ENCODE measurements at places on chromosomes 11 and 22. TPM values are rescaled to one million over a fixed set of nuclear protein-coding genes. Genes with fewer than 3 reads are reported as not detected.

Gene CCDC116
- polyA plus RNA-seq: 0.53 TPM

Gene NECTIN1
- polyA plus RNA-seq: 38.6 TPM

Gene ARHGAP42
- polyA plus RNA-seq: 28.5 TPM

Gene ZP1
- 0.32 TPM for polyA plus RNA-seq

Gene ARCN1
- polyA plus RNA-seq: 179 TPM

Gene CABP4
- 0.74 TPM for polyA plus RNA-seq

Gene ANKRD49
- polyA plus RNA-seq: 23.3 TPM

DNA sequence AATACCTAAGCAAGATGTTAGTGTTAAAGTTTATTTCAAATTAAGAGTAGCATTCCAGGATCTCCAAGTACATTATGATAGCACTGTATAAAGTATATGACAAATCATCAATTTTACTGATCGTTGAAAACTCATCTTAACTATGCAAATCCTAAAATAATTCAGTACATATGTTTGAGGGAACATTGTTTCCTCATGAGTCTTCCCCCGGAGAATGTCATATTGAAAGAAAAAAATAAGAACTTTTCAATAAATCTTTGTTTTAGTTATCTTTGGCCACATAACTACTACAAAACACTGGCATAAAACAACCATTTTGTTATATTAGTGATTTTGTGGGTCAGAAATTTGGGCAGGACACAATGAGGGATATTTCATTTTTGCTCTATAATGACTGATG is 135.4 kb downstream of the METTL15 start:
- no peak for DNase-seq

GRCh38 chr11:108752297-108752751 is 87.5 kb downstream of the DDX10 start:
- no peak for DNase-seq

DNA sequence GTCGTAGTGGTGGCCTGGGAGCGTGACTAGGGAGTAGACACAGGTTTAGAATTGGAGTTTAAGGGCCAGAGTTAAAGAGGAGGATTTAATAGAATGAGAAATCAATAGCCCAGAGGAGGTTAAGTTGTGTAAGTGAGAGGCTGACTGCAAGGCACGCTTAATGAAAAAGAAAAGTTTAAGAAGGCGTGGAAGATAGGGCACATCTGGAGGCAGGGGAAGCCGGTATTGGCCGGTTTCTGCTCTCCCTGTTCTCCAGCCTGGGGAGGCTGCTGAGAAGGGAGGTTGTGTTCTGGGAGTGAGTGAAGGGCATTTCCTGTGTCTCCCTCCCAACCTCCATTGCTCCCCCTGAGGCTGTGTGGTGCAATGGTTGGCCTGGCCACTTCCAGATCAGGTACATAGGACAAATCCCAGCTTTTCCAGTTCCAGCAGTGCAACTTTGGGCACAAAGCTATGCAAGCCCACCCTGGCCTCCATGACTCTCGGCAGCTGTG is 6.3 kb downstream of the GRIK4 start:
- no peak for DNase-seq

- no peak for DNase-seq
These were observed 146.4 kb downstream of the CHST1 start for GRCh38 chr11:45518833-45519535.

DNA sequence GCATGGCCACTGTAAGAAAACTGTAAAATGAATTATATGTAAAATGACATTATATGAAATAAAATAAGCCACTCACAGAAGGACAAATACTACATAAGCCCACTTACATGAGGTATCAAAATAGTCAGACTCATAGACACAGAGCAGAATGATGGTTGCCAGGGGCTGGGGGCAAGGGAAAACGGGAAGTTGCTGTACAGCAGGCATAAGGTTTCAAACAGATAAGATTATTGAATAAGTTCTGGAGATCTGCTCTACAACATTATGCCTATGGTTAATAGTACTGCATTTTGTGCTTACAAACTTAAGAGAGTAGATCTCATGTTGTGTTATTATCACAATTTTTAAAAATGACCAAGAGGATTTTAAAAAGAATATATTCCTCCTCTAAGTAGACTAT is 32.7 kb upstream of the HEPHL1 start:
- DNase-seq: no peak

DNA sequence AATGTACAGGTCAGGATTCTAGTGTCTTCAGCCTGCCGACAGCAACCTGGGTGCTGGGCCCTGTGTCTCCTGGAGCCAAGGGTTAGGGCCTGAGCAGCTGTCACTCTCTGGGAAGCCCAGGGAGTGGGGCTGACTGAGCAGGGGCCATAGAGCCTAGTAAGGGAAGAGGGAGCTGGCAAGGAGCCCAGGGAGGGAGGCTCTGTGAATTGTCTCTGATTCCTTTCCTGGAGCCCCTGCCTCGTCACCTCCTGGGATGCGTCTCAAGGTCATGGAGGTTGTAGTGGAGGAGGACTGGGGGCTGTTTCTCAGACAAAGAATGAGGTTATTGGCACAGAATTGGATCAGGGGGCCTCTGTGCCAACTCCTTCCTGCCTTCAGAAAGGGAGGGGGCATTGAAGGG is 11.8 kb downstream of the SOX10 start:
- no peak for DNase-seq

DNA sequence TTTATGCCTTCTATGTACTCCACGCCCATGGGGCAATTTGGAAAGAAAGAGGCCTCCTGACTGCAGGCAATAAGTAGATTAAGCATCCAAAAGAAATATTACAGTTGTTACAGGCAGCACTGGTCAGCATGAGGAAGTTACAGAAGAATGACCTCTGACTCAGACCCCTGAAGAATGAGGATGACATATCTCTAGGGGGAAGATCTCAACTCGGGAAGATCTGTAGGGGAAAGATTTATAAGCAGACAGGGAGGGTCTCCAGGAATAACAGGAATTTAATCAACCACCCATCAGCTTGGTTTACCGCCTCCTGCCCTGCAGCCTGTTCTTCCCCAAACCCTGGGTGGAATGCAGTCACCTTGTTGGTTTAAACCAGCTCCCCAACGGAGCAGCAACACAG is 58.0 kb downstream of the RCN1 start:
- DNase-seq: no peak

DNA sequence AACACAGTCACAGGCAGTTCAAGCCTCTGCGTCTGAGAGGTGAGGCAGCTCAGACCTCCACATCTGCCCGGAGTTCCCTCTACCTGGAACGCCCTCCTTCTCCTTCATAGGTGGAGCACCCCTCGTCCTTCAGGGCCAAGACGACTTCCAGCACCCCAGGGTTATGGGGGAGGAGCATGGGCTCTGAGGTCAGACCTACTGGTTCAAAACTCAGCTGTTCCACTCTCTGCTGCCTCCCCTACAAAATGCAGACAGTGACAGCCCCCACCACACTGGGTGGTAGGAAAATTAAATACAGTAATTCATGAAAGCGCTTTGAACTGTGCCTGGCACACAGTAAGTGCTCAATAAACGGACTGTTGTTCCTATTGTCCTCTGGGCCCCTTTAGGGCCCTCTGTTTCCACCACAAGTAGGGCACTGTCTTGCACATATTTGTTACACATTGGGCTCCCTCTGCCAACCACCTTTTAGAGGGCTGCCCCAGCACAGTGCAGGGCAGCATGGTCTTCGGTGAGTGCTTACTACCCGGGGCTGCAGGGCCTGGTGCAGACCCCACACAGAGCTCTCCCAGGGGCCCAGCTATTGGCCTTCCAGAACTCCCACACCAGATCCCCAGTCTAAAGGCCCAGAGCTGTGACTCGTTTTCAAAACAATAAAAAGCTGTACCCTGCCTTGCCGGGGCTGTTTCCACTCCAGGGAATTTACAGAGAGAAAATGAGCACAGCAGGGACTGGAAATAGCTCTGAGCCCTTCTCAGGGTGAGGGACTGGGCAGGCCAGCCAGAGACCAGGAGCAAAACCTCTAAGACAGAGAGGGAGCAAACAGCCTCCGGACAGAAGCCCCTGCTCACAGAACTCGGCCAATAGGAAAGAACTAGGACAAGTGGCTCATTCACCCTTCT is 2.5 kb downstream of the TMEM184B start:
- no peak for DNase-seq

DNA sequence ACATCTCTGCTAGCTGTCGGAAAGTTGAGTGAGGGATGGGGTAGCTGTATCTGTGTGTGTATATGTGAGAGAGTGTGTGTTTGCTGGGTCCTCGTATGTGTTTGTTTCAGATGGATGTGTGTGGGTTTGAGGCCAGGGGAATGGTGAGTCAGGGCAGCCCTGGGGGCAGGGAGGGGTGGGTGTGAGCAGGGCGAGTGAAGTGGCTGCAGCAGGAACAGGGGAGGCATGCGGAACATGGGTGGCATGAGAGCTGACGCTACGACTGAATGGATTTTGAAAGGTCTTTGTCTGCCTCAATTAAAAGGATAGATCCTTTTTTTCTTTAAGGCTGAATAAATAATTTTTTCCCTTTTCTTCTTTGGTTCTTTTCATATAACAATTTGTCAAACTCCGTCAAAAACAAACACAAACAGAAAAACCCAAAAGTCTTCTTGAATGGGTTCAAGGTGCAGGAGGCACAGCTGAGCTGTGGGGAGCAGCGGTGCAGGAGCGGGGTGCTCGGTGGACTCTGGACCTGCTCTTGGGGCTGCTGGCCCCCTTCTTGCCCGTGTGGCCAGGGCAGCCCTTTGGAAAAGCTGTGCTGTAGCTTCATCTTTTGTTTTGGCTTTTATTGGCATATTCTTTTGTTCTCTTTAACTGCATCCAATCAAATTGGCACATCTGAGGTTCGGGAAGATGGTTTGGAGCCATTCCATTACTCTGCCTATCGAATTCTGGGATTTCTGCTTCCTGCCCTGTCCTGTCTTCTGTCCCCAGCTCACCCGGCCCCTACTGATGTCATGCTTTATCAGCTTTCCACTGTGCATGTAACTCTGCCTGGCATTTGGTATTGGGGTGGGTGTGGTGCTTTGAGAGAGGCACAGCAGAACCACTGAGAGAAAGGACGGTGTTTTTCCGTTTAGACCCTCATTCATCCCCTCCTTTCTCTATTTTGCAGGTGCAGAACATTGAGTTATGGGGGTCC is 80.1 kb downstream of the ADAMTS15 start:
- DNase-seq: no peak

- DNase-seq: no peak
These were observed 8.8 kb downstream of the TCIRG1 start for GRCh38 chr11:68047437-68048290.

DNA sequence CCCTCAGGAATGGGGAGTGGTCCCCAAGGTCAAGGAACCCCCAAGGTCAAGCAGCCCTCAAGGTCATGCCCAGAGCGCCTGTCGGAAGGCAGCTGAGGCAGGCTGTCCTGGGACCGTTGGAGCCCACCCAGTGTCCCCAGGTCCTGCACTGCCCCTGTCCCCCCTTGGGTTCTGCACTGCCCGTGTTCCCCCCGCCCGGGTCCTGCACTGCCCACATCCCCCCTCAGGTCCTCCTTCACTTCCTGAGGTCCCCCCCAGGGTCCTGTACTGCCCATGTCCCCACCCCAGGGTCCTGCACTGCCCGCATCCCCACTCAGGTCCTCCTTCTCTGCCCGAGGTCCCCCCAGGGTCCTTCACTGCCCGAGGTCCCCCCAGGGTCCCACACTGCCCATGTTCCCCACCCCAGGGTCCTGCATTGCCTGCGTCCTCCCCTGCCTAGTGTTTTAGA is 1073.0 kb downstream of the BRD1 start:
- no peak for DNase-seq

DNA sequence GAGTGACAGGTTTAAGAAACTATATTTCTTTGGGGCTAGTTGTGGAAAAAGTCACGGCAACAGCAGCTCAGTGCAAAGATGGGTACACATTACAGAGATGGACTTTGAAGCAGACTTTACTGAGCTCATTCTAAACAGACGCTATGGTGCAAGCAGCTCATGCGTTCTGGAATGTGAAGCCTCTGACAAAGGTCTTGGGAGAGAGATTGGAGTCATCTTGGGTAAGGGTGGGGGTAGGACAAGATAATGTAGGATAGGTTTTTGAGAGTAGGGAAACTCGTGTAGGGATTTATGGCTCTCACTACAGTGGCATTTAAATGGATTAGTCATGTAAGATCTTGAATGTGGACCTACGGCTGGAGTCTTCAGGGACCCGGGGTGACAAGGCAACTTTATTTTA is 36.2 kb upstream of the CLMP start:
- DNase-seq: no peak

DNA sequence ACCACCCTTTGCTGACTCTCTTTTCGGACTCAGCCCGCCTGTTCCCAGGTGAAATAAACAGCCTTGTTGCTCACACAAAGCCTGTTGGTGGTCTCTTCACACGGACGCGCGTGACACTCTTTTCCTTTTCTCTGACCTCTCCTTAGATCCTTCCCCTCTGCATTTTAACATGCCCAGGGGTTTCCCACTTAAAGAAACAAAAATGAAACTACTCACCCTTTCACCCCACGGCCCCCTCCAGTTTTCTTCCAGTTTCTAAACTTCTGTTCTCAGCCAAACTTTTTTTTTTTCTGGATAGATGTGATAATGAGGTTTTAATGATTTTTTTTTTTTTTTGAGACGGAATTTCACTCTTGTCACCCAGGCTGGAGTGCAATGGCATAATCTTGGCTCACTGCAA is 32.8 kb upstream of the NUP50 start:
- DNase-seq: no peak

DNA sequence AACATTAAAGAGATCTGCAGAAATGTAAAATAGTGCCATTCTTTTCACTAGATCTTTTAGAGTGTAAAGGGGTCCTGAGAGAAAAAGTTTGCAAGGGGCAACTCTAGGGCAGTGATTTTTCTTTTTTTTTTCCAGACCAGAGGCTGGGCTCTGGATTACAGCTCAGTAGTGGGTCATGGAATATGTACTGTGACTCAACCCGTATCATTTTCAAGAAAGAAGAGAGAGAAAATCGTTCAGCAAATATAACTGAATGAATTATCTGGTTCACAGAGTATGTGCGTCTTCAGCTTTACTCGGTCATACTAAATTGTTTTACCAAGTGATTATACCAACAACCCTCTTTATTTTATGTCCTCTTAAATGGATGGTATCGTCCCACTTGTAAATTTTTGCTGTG is 3.8 kb downstream of the CEP57 start:
- DNase-seq: no peak

DNA sequence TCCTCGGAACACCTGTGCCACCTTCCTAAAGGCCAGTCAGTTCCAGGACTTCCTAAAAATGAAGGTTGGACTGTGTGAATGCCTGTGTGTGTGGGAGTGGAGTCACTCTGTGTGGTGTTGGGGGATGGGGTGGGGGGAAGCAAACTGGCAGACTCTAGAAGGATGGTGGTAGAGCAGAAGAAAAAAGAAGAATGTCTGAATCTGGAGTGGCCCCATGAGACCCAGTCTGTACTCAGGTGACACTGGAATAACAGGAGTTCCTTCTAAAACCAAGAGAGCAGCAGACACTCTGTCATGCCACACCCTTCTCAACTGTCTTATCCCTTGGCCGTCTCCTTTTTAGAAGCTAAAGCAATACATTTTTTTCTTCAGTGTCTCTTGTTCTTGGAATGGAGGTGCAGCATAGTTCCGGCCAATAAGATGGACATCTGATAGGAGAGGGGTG is 82.9 kb downstream of the MAML2 start:
- no peak for DNase-seq

DNA sequence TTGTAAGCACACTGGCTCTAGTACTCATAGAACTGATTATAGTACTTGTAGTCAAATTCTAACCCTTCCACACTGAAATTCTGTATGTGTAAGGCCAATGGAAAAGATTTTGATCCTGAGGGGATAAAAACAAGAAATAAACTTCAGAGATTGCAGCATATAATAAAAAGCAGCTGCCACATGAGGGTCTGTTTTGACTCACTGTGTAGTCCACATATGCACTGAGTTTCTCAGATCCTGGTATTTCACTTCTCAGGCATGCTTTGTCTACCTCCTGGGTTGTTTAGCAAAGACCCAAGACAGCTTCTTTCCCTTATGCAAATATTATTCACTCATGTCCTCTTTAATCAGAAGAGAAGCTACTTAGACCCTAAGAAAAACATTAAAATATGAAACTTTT is 71.1 kb upstream of the SLC5A12 start:
- no peak for DNase-seq

All from right renal pelvis (tissue), 4 donors.